Gastrocnemius medialis (tissue), 4 donors: ENCODE measurements at places on chromosomes 1 and 21. TPM values are rescaled to one million over a fixed set of nuclear protein-coding genes. Genes with fewer than 3 reads are reported as not detected.

- peaks cover 14% of the 10 kb centered on the region for H3K4me1 ChIP-seq
- H3K36me3 ChIP-seq: no peaks in the 10 kb centered on the region
- no peak overlapping the region for H3K4me3 ChIP-seq
- H3K27me3 ChIP-seq: no peaks in the 10 kb centered on the region
- DNase-seq: no peak
Observed at GRCh38 chr1:184542291-184542690, 155.5 kb downstream of the C1orf21 start.

DNA sequence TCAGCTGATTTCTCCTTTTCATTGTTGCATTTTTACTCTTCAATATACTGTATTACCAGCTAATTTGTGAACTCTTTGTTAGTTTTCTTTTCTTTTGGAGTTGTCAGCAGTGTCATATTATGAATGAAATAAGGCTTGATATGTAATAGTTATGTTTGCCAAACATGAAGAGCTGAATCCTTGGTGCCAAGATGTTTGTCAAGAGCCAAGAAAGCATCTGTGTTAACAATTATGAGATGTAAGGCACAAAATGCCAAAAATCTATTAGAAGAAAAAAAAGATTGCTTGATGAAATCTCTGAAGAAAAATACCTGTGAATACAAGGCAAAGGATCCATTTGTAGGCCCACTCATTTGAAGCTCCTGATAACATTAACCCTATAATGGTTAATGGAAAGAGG lies 48.4 kb upstream of the RNPC3 start:
- no peak for DNase-seq
- no peaks in the 10 kb centered on the region for H3K36me3 ChIP-seq
- no peak overlapping the region for H3K4me3 ChIP-seq
- H3K4me1 ChIP-seq: no peaks in the 10 kb centered on the region

GRCh38 chr1:164613176-164613575 lies 54.2 kb downstream of the PBX1 start:
- H3K4me1 ChIP-seq: peaks cover 73% of the 10 kb centered on the region
- H3K36me3 ChIP-seq: no peaks in the 10 kb centered on the region
- no peak for DNase-seq
- peak overlapping the region; percentile 82 for H3K27ac ChIP-seq
- no peaks in the 10 kb centered on the region for H3K27me3 ChIP-seq
- H3K4me3 ChIP-seq: no peak overlapping the region

DNA sequence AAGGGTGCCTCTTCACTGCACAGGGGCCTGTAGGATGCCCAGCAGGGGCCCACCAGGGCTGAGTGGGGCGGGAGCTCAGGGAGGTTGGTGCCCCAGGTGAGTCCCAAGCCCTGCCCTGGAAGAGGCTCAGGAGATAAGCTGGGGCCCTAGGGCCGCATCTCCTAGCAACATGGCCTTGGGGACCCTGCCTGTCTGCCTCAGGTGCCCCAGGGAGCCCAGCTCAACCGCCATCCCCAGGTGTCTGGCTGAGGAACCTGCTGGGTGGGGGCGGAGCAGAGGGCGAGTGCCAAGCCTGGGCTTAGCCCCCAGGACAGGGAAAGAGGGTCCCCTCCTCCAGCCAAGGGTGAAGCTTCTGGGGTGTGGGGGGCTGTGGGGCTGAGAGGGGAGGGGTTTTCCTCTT lies 54.8 kb downstream of the FOXO6 start:
- no peak overlapping the region for H3K4me3 ChIP-seq
- H3K27ac ChIP-seq: no peak overlapping the region
- no peak for DNase-seq

ADGRB2 gene
- total RNA-seq: not detected

SPRR2A gene
- not detected for total RNA-seq

ODR4 gene
- 11.3 TPM for total RNA-seq

- H3K27ac ChIP-seq: no peak overlapping the region
- DNase-seq: peak; percentile 4
- H3K27me3 ChIP-seq: no peaks in the 10 kb centered on the region
- H3K36me3 ChIP-seq: no peaks in the 10 kb centered on the region
Observed at GRCh38 chr1:97252076-97252475, 530.5 kb downstream of the PTBP2 start.

SPATA1 gene
- not detected for total RNA-seq

DNA sequence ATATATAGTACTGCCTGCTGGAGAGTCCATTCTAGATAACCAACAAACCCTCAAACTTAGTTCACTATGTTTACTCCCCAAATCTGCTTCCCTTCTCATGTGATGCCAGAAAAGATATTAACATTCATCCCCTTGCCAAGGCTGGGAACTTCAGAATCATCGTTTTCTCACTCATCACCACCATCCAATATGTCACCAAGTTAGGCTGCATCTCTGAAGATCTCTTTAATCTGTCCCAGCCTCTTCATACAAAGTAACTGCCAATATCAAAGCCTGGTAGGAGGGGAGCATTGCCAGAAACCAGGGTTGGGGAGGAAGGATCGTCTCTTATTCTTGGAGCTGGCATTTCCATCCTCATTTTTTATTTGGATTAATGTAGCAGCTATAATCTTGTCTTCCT lies 71.6 kb downstream of the XCL2 start:
- H3K4me1 ChIP-seq: peaks cover 23% of the 10 kb centered on the region
- H3K4me3 ChIP-seq: no peak overlapping the region
- H3K27ac ChIP-seq: no peak overlapping the region
- DNase-seq: no peak
- no peaks in the 10 kb centered on the region for H3K36me3 ChIP-seq

- DNase-seq: no peak
- no peak overlapping the region for H3K27ac ChIP-seq
- no peaks in the 10 kb centered on the region for H3K4me1 ChIP-seq
- no peak overlapping the region for H3K4me3 ChIP-seq
- no peaks in the 10 kb centered on the region for H3K36me3 ChIP-seq
Observed at GRCh38 chr1:24864370-24864777, 65.7 kb downstream of the RUNX3 start.

DNA sequence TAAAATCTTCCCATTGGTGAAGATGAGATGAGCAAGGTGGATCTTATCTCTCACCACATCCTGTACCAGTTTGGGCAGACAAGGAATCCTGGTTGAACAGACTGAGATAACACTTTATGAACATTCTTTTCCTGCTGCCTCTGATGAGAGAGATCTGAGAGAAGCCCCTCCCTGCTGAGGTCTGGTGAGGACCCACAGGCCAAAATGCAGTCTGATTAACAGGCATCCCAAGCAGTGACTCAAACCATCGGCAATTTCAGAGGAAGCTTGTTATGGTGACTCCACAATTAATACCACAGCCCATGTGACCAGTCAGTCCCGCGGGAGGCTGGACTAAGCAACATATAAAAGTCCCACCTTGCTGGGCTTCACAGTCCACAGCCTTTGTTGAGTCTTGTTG lies at the start of gene PRR9:
Gene PRR9 (plus strand): TSS at position 373 of the 400 bp plus-strand sequence. CDS start 561 bp downstream, outside the sequence.
- H3K27ac ChIP-seq: no peak within 1 kb of the TSS
- DNase-seq: no peak
- H3K27me3 ChIP-seq: no peaks in the 10 kb centered on the region
- no peaks in the 10 kb centered on the region for H3K36me3 ChIP-seq

GRCh38 chr1:240784776-240785175 lies 172.8 kb upstream of the GREM2 start:
- H3K4me3 ChIP-seq: no peak overlapping the region
- H3K27me3 ChIP-seq: no peaks in the 10 kb centered on the region
- no peaks in the 10 kb centered on the region for H3K36me3 ChIP-seq
- H3K4me1 ChIP-seq: no peaks in the 10 kb centered on the region
- H3K27ac ChIP-seq: no peak overlapping the region

- no peak for DNase-seq
- no peaks in the 10 kb centered on the region for H3K36me3 ChIP-seq
- no peak overlapping the region for H3K4me3 ChIP-seq
- H3K27ac ChIP-seq: peak overlapping the region; percentile 53
- peaks cover 13% of the 10 kb centered on the region for H3K4me1 ChIP-seq
Observed at GRCh38 chr1:94296018-94296417, 58.6 kb upstream of the ARHGAP29 start.

RNPEP gene
- total RNA-seq: 24.9 TPM

GRCh38 chr1:214296860-214297745 lies 16.1 kb downstream of the SMYD2 start:
- H3K4me3 ChIP-seq: peak overlapping the region; percentile 5
- H3K27ac ChIP-seq: peak overlapping the region; percentile 79
- no peak for DNase-seq
- H3K27me3 ChIP-seq: no peaks in the 10 kb centered on the region
- peaks cover 24% of the 10 kb centered on the region for H3K4me1 ChIP-seq

LRRC39 gene
- 31.5 TPM for total RNA-seq

GRCh38 chr1:203225071-203225470 lies 4.4 kb downstream of the CHIT1 start:
- H3K27ac ChIP-seq: no peak overlapping the region
- H3K4me3 ChIP-seq: no peak overlapping the region
- no peaks in the 10 kb centered on the region for H3K27me3 ChIP-seq
- DNase-seq: no peak
- no peaks in the 10 kb centered on the region for H3K36me3 ChIP-seq

SYTL1 gene
- total RNA-seq: not detected

DNA sequence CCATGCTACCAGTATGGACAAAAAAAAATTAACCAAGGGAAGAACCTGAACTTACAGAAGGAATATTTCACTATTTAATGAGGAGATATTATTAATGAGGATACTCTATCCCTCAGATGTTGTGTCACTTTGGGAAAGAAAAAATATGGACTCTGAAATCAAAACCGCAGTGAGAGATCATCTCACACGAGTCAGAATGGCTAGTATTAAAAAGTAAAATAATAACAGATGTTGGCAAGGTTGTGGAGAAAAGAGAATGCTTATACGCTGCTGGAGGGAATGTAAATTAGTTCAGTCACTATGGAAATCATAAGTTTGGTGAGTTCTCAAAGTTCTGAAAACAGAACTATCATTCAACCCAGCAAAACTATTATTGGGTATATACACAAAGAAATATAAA lies 30.9 kb downstream of the TNFSF4 start:
- no peaks in the 10 kb centered on the region for H3K27me3 ChIP-seq
- no peaks in the 10 kb centered on the region for H3K36me3 ChIP-seq
- no peak overlapping the region for H3K27ac ChIP-seq
- H3K4me1 ChIP-seq: no peaks in the 10 kb centered on the region

DNA sequence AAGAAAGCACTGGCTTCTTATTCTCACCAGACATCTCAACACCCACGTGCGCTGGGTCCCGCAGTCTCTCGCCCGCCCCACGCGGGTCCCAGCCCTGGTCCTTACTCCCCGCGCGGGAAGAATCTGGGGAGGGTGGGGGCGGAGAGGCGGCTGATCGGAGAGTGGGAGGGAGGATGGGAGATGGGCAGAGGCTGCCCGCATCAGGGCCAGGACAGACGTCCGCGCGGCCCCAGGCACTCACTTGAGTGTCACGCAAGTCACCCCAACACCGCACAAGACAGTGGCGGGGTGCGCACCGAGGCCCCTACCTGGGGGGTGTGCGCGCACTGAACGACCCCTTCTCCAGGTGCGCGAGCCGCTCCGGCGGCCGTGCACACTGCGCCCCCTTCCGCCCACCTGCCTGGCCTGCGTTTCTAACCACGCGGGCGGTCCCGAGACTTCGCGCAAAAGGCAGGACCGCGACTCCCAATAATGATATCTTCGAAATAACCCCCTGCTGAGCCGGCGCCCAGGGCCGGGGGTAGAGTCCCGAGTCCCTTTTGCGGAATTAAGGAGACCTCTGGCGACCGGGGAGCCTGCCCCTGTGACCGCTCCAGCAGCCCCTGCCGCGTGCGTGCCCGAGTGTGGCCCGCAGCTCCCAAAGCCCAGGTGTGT lies 6.0 kb upstream of the SIM2 start:
- DNase-seq: no peak
- H3K36me3 ChIP-seq: no peaks in the 10 kb centered on the region
- H3K27ac ChIP-seq: no peak overlapping the region

DNA sequence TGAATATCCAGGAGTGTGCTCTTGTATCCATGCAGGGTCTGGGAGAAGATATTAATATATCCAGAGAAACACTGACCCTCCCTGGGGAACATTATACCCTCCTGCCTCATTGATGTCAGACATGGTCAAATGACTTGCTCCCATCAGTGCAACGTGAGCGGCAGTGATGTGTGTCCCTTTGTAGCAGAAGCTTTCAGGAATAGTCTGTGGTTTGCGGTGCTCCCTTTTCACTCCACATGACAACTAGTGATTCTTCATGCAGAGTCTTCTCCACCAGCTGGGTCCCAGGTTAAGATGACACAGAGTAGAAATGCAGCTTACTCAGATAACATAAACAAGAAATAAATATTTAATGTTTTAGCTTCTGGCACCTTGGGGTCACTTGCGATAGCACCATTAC lies 31.9 kb upstream of the LYPD8 start:
- H3K27ac ChIP-seq: no peak overlapping the region
- no peak overlapping the region for H3K4me3 ChIP-seq
- H3K27me3 ChIP-seq: no peaks in the 10 kb centered on the region

GRCh38 chr1:161324020-161324419 lies 9.8 kb downstream of the SDHC start:
- no peaks in the 10 kb centered on the region for H3K27me3 ChIP-seq
- H3K4me1 ChIP-seq: no peaks in the 10 kb centered on the region
- DNase-seq: no peak
- H3K4me3 ChIP-seq: no peak overlapping the region
- H3K27ac ChIP-seq: no peak overlapping the region

HECTD3 gene
- total RNA-seq: 30.7 TPM

FHL3 gene
- 1,143 TPM for total RNA-seq

NBPF12 gene
- 3.6 TPM for total RNA-seq

ERICH3 gene
- not detected for total RNA-seq

GRCh38 chr1:9111957-9112356 lies 16.9 kb downstream of the GPR157 start:
- H3K27ac ChIP-seq: peak overlapping the region; percentile 14
- no peak overlapping the region for H3K4me3 ChIP-seq
- peaks cover 4% of the 10 kb centered on the region for H3K4me1 ChIP-seq
- DNase-seq: no peak
- H3K27me3 ChIP-seq: no peaks in the 10 kb centered on the region
- no peaks in the 10 kb centered on the region for H3K36me3 ChIP-seq

MFSD2A gene
- total RNA-seq: not detected

DNA sequence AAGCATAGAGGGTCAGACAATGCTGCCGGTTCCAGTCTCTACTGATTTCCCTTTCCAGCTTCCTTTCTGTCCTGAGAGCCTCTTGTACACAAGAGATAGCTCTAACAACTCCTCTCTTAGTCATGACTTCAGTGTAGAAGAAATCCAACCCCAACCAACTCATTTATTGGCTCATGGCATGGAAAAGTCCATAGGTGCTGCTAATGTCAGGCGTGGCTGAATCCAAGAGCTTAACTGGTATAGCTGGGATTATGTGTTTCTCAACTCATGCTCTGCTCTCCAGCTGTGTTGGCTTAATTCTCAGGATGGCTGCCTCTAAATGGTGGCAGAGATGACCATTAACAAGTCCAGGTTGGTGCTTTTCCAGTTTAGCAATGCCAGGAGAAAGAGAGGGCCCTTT lies 12.4 kb upstream of the THRAP3 start:
- H3K27me3 ChIP-seq: no peaks in the 10 kb centered on the region
- H3K4me1 ChIP-seq: peaks cover 30% of the 10 kb centered on the region
- DNase-seq: no peak
- H3K36me3 ChIP-seq: no peaks in the 10 kb centered on the region

GRCh38 chr1:40183055-40183710 lies 22.0 kb downstream of the RLF start:
- no peak for DNase-seq
- H3K4me3 ChIP-seq: no peak overlapping the region
- no peaks in the 10 kb centered on the region for H3K27me3 ChIP-seq
- H3K36me3 ChIP-seq: no peaks in the 10 kb centered on the region
- no peak overlapping the region for H3K27ac ChIP-seq
